ENCODE measurements at places on chromosomes 13 and 19.

- no peak for DNase-seq
Measured at GRCh38 chr13:78334059-78334458, 269.3 kb downstream of the POU4F1 start.

DNA sequence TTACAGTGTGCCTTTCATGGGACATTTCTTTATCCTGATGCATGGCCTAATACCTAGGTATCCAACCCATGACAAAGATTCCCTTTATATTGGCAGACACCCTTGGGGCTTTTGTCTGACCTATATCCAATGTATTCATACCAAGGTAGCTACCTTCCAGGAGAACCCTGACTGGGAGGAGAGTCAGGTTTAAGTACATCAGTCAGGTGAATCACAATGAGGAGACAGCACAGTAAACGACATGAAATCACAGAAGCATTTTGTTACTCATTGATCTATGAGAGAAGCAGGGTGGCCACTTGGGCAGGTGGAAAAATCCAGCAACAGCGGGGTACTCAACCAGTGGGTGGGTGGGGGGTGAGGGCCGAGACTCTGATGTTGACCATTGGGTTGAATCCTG is 527.4 kb upstream of the ATXN8OS start:
- no peak for DNase-seq

DNA sequence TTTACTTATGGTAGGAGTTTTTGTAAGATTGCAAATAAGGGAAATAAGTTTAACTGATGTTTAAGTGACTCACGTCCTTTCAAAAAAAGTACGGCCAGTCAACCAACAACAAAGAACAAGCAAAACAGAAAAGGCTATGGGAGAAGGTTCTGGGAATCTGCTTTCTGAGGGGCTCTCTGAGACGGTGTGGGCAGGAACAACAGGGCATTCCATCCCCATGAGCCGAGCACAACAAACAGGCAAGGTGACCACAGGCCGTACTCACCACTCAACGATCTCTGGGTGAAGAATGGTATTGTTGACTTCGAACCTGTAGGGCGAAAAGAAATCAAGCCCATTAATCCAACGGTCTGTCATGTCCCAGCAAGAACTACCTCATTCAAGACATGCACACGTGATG is 43.8 kb downstream of the PEPD start:
- no peak for DNase-seq

DNA sequence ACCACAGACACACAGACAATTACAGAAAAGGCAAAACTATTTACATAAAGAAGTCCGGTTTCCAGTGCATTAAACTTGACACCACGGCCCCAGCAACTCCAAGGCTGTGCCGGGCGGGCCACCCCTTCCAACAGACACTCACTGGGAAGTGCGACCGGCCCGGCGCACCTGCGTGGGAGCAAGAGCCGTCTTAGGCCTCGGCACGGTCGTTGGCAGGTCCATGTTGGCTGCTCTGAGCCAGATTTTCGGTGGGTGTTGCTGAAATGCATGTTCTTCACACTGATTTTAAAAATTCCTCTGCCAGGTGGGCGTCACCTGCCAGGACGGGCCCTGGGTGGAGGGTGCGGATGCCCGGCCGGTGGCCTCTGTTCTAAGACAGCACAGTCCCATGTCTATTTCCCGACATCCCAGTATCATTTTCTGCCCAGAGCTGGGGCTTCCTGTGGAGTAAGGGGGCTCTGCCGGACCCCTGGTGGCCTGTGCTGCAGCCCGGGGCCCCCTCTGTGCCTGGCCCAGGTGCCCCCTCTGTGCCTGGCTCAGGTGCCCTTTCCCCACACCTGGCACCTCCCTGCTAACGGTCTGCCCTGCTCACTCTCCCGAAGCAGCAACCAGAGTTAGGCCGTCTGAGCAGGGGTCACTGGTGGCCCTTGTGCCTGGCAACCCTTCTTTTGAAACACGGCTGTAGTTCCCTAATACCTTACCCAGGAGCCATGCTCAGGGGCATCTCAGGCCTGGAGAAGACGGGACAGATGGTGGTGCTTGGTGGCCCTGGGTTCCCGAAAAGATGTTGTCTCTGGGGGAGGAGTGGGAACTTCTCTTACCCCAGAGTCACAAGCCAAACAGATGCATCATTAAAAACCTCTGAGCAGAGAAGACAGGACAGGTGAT is 9.2 kb downstream of the TMEM255B start:
- DNase-seq: no peak

GRCh38 chr19:50697414-50698124 is 22.0 kb downstream of the SHANK1 start:
- no peak for DNase-seq

DNA sequence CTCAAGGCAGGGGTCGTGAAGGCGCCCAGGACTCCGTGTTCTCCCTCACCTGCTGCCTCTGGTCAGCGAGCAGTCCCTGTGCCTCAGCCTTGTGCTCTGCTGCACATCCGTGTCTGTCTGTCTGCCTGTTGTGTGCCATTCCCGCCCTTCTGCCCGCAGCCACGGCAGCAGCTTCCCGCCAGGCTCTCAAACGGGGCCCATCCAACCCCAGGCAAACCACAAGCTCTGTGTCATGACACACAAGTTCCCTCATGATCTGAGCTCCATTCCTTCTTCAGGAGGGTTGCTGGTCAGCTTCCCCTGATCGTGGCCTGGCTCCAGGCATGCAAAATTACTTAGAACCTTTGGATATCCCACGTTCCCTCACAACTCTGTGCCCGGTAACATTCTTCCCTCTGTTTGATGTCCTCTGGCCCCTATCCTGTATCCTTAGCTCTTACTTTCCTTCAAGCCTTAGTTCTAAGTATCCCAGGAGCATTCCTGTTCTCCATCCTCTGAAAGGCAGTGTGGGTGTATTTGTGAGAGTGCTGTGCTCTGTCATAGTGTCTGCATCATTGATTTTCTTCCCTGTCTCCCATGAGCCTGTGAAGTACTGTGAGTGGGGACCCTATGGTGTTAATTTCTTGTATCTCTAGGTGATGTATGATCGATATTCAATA is 3.2 kb downstream of the GPR183 start:
- no peak for DNase-seq

- DNase-seq: no peak
Measured at GRCh38 chr13:95115525-95115924, 185.7 kb downstream of the ABCC4 start.

DNA sequence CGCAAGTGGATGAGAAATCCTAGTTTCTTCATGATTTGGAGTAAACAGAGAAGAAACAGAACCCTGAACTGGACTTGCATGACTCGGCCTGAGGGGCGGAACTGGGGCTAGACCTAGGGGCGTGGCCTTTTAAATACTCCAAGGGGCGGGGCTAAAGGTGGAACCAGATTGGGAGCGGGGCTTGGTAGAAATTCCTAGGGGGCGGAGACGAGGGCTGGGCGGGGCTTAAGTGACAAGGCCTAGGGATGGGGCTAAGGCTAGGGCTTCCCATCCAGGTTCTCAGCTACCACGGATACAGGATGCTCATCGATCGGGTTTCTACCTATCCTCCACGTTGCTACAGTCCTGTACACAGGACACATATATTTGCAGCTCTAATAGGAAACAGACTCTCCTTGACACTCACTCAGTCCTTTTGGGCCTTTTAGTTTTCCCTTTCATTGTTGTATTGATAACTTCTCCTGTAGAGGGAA is 372 bp upstream of the ZNF699 start:
- peak; percentile 95 for DNase-seq

DNA sequence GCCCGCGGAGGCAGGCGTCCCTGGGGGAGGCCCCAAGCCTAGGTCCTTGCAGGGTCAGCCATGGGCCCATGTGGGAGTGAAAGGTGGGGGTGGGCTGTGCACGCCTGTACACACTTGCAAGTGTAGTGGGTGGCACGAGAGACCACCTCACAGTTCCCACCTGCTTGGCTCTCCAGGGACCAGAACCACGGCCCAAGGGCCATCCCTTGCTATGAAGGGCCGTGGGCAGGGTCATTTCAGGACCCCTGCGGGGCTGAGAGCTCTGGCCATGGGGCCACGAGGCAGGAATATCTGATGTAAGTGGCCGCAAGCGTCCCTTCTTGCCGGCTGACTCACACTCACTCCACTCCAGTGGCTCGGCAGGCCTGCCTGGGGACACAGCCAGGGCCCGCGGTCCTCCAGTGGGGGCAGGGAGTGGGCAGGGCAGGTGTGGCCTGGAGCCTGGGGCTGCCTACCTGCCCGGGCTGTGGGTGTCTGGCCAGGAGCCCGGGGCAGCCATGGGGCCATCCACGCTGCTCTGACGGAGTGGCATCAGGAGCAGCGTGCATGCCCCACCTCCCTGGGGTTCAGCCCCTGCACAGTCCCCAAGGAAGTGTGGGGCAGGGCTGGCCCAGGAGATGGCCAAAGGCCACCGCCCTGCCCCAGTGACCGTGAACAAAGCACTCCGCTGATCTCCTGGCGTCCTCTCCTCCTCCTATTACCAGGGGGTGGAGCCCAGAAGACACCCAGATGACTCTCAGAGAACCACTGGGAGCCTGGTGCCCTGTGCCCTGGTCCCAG is 8.6 kb upstream of the MKNK2 start:
- DNase-seq: peak; percentile 80

DNA sequence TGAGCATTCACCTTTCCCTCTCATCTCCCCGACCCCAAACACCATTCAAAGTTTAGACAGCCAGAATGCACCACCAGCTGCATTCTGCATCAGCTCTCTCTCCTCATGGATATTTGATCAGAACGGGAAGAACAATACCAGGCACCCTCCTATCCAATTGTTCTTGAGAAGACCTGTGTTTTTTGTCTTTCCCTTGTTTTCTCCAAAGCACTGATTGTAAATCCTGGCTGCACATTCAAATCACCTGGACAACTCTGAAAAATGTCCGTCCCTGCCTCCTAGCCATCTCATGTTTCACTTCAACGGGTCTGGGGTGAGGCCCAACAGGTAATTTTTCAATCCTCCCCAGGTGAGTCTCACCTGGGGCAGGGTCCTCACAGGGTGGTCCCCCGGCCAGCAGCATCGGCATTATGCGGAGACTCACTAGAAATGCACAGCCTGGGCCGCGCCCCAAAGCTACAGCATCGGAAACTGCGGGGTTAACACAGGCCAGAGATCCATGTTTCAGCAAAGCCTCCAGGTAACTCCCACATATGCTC is 5.5 kb downstream of the IRS2 start:
- no peak for DNase-seq
